ENCODE measurements at places on chromosomes 4 and X.
A peak's percentile ranks its signal among the peaks of the same experiment; 100 is the strongest.

DNA sequence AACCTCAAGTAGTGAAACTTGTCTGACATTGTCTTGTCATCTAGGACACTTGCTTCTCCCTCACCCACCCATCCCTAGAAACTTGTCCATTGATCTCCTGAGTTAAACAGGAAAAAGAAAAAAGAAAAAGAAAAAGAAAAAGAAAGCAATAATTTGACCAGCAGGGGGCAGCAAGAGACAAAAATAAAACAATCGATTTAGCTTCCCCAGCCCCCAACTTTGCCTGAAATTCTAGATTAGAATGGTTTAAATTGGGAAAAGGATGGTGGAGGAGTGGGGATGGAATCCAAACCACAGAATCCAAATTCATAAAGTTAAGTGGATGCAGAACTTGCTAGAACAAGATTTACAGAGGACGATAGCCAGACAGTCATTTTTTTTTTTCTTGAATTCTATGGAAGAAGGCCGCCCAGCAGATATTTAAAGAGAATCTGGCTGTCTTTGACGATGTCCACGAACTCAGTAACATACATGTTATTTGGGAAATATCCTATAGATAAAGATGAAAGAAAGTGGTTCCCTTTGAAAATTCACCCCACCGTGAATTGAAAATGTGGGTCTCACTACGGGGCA, 282.9 kb downstream of the USP46 start:
- H3K36me3 ChIP-seq, result peaks cover 4% of the 10 kb centered on the region
- no peak overlapping the region for H3K4me3 ChIP-seq
- H3K27me3 ChIP-seq, result peaks cover 37% of the 10 kb centered on the region
- peak overlapping the region; percentile 57 for H3K27ac ChIP-seq
- no peaks in the 10 kb centered on the region for H3K4me1 ChIP-seq
- no peak for DNase-seq

DNA sequence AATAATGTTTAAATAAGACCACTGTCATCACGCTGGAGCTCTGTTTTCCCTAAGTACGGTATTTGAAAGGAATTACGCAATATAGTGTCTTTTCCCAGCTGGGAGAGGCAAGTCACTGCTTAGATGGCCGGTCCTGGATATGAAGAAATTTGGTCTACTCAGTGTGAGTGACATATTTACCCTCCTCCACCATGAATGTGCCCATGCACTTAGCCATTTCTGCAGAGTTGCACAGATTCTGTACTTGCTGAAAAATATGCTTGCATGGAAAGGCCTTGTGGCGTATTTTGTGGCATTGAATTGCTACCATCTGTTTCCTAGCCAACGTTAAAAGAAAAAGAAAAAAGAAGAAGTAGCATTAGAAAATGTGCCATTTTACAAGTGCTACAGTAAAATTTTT, 73.1 kb downstream of the ADGRL3 start:
- DNase-seq, result no peak
- no peaks in the 10 kb centered on the region for H3K36me3 ChIP-seq
- H3K27ac ChIP-seq, result no peak overlapping the region
- H3K4me1 ChIP-seq, result no peaks in the 10 kb centered on the region
- no peaks in the 10 kb centered on the region for H3K27me3 ChIP-seq

GRCh38 chr4:163166041-163166579, 580 bp downstream of the NAF1 start:
- peaks cover 11% of the 10 kb centered on the region for H3K36me3 ChIP-seq
- DNase-seq, result peak; percentile 41
- peak overlapping the region; percentile 97 for H3K4me3 ChIP-seq
- H3K27me3 ChIP-seq, result no peaks in the 10 kb centered on the region

- H3K4me3 ChIP-seq, result no peak overlapping the region
- no peaks in the 10 kb centered on the region for H3K36me3 ChIP-seq
- DNase-seq, result no peak
- no peak overlapping the region for H3K27ac ChIP-seq
- H3K4me1 ChIP-seq, result no peaks in the 10 kb centered on the region
- H3K27me3 ChIP-seq, result no peaks in the 10 kb centered on the region
Observed at GRCh38 chrX:7159149-7159861, 11.4 kb upstream of the PUDP start.

DNA sequence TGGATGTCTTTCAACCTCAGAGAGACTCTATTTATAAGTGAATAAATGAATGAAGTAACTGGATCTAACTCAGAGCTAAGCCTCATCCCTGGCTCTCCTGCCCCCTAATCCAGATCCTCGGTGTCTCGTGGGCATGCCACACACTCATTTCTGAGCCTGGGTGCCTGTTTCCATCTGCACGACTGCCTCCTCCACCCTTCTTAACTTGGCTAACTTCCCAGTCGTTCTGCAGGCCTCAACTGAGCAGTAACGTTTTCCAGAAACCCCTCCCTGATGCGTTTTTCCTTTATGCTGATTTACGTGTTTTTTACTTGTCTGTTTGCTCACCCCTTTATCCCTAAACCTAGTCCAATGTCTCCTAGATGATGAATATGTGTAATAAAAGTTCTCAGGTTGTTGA, 186.9 kb upstream of the HS3ST1 start:
- H3K4me1 ChIP-seq, result no peaks in the 10 kb centered on the region
- no peak for DNase-seq
- H3K27me3 ChIP-seq, result no peaks in the 10 kb centered on the region
- H3K27ac ChIP-seq, result no peak overlapping the region
- peaks cover 5% of the 10 kb centered on the region for H3K36me3 ChIP-seq

DNA sequence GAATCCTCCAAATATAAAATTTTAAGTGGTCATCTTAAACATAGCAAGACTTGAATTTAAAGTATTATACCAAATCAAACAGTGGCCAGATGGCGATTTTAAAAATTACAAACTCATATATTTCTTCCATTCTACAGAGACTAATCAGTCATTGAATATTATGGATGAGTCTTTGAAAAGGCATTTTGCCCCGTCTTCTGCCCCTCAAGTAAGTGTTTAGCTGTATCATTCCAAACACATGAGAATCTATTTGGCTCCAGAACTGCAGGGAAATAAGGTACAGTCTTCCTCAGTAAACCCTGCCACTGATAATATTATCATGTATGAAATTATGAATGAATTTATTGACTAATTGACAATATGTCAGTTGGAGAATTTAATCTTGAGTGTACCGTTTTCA, 191.0 kb downstream of the SLC7A11 start:
- no peaks in the 10 kb centered on the region for H3K4me1 ChIP-seq
- H3K27ac ChIP-seq, result no peak overlapping the region
- no peak overlapping the region for H3K4me3 ChIP-seq
- no peak for DNase-seq
- no peaks in the 10 kb centered on the region for H3K36me3 ChIP-seq

DNA sequence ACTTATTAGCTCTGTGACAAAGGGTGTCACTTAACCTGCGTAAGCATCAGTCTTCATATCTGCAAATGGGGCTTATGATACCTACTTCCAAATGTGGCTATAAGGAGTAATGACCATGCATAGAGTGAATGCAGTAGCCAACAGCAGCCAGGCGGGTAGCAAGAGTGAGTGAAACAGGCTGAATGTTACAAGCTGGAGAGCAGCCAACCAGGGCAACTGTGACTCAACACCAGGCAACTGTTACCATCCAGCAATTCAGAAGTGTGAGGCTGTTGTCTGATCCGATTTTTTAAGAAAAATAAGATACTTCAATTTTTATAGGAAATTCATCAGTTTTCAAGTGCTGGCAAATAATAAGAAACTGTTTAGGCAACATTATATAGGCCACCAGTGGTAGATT, 270.2 kb upstream of the TAPT1 start:
- H3K4me1 ChIP-seq, result no peaks in the 10 kb centered on the region
- no peaks in the 10 kb centered on the region for H3K36me3 ChIP-seq
- H3K27me3 ChIP-seq, result no peaks in the 10 kb centered on the region
- DNase-seq, result no peak

GRCh38 chr4:15488136-15488535, 18.5 kb downstream of the CC2D2A start:
- no peak for DNase-seq
- H3K27ac ChIP-seq, result no peak overlapping the region
- peaks cover 2% of the 10 kb centered on the region for H3K36me3 ChIP-seq
- no peaks in the 10 kb centered on the region for H3K27me3 ChIP-seq
- H3K4me3 ChIP-seq, result no peak overlapping the region
- no peaks in the 10 kb centered on the region for H3K4me1 ChIP-seq

- H3K27ac ChIP-seq, result peak overlapping the region; percentile 99
- H3K27me3 ChIP-seq, result no peaks in the 10 kb centered on the region
- H3K36me3 ChIP-seq, result no peaks in the 10 kb centered on the region
- peak overlapping the region; percentile 95 for H3K4me3 ChIP-seq
- peaks cover 34% of the 10 kb centered on the region for H3K4me1 ChIP-seq
- peak; percentile 21 for DNase-seq
Observed at GRCh38 chr4:169619518-169619957, 840 bp upstream of the CLCN3 start.

DNA sequence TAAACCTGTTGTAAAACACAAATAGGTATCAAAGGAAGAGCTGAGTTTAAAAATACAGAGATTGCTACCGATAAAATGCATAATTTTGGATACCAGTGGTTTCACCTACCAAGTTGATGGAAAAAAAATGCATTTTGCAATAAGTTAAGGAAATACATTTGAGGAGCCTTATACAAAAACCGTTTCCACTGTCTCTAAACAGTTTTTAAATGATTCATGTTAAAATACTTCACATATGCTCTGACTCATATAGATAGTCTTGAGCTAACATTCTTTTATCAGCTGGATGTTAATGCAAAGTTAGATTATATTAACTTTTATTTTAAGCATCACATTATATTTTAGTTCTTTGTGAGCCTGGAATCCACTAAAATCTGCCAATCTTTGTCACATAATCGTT, 50.6 kb upstream of the ANKRD17 start:
- H3K4me1 ChIP-seq, result no peaks in the 10 kb centered on the region
- no peak overlapping the region for H3K4me3 ChIP-seq
- H3K27ac ChIP-seq, result no peak overlapping the region
- no peaks in the 10 kb centered on the region for H3K36me3 ChIP-seq
- no peak for DNase-seq
- H3K27me3 ChIP-seq, result no peaks in the 10 kb centered on the region

DNA sequence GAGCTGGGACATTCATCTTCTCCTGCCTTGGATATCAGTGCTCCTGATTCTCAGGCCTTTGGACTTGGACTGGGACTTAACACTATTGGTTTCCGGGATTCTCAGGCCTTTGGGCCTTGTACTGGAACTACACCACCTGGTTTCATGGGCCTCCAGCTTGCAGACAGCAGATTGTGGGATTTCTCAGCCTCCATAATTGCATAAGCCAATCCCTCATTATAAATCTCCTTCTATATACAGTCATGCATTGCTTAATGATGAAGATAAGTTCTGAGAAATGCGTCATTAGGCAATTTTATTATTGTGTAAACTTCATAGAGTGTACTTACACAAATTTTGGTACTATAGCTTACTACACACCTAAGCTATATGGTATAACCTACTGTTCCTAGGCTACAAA, 8.9 kb upstream of the CCNG2 start:
- no peaks in the 10 kb centered on the region for H3K36me3 ChIP-seq
- no peak for DNase-seq
- H3K4me1 ChIP-seq, result peaks cover 12% of the 10 kb centered on the region
- peaks cover 14% of the 10 kb centered on the region for H3K27me3 ChIP-seq

DNA sequence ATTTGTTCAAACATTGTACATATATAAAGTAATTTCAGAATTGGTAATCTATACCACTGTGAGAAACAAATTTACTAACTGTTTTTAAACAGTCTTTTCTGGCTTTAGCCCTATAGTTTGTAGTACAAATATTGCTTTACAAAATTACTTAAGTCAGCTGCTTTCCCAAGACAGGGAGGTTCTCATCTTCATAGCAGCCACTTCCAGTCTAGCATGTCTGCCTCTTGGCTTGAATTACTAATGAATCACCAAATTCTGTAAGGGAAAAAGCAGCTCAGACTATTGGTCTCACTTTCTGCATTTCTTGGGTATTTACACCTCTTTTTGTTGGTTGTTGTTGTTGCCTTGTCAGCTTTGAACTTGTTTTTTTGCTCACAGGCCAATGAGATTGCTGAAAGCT, 187.2 kb downstream of the NPFFR2 start:
- no peaks in the 10 kb centered on the region for H3K4me1 ChIP-seq
- no peak overlapping the region for H3K4me3 ChIP-seq
- H3K27me3 ChIP-seq, result no peaks in the 10 kb centered on the region
- H3K27ac ChIP-seq, result no peak overlapping the region

GRCh38 chr4:165542476-165542875, 163.7 kb downstream of the CPE start:
- no peak overlapping the region for H3K4me3 ChIP-seq
- H3K36me3 ChIP-seq, result no peaks in the 10 kb centered on the region
- peaks cover 29% of the 10 kb centered on the region for H3K27me3 ChIP-seq
- H3K4me1 ChIP-seq, result peaks cover 2% of the 10 kb centered on the region

- peaks cover under 1% of the 10 kb centered on the region for H3K36me3 ChIP-seq
- no peaks in the 10 kb centered on the region for H3K27me3 ChIP-seq
- DNase-seq, result no peak
Observed at GRCh38 chr4:22217480-22217879, 268.9 kb upstream of the KCNIP4 start.

GRCh38 chr4:82583897-82584587, 22.3 kb upstream of the TMEM150C start:
- peaks cover 24% of the 10 kb centered on the region for H3K27me3 ChIP-seq
- H3K4me1 ChIP-seq, result no peaks in the 10 kb centered on the region
- H3K27ac ChIP-seq, result no peak overlapping the region
- DNase-seq, result no peak
- H3K4me3 ChIP-seq, result no peak overlapping the region

- H3K4me1 ChIP-seq, result no peaks in the 10 kb centered on the region
- H3K27ac ChIP-seq, result no peak overlapping the region
- H3K27me3 ChIP-seq, result peaks cover 30% of the 10 kb centered on the region
- H3K36me3 ChIP-seq, result peaks cover 2% of the 10 kb centered on the region
Observed at GRCh38 chr4:78081541-78081940, 24.4 kb downstream of the FRAS1 start.

Data from T-helper 17 cell (primary cell).